ENCODE measurements at places on chromosomes 12 and 14.

DNA sequence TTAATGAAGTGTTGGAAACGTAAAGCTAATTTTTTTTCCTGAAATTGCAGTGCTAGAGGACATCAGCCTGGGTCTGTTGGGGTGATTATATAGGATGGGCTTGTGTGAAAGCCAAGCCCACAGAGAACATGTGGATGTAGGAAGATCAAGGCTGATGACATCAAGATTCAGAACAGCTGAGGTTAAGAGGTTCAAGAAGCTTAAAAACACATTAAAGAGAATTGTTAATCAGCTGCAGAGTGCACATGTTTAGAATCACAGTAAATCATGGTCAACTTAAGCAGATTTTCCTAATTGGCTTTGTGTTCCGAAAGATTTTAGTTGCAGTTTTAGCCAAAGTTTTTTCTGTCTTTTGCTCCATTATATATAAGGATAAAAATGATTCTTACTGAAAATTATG, 87.9 kb upstream of the PRICKLE1 start:
- no peak for DNase-seq

DNA sequence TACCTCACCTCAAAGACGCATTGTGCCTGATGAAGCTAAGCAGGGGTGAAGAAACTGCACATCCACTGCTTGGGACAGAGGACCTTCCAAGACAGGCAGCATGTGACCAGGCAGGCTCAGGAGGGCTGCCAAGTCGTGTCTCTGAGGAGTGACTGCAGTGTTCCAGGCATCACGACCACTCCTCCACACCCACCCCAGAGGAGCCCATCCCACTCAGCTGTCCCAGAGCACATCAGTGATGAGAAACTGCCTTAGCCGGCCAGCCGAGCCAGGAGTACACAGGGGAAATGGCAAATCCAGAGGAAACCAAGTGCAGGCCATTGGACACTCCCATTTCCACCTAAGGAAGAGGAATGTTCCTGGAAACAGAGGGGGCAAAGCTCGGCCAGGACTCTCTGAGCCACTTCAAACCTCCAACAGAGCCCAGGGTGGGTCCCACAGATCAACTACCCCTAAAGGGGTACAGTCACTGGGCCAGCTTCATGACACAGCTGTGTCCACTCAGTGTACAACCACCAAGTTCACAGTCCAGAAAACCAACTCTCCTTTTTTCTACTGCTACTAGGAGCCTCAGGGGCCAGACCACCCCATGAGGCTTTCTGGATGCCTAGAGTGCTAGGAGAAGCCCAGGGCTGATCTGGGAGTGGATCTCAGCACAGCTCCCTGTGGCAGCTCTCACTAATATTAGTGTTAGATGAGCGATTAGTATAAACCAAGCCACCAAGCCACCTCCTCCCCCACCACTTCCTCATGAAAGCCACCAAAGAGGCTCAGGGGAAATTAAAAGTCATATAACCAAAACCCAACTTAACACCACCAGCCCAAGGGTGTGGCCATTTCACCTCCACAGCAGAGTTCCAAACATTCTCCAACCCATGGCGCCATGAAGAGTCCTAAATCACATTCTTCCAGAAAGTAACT, 15.4 kb downstream of the PXN start:
- DNase-seq = no peak

- DNase-seq = no peak
These were observed 26.9 kb downstream of the ZFC3H1 start for GRCh38 chr12:71636704-71637115.

GRCh38 chr12:49287876-49288275, 7.1 kb upstream of the PRPH start:
- no peak for DNase-seq

DNA sequence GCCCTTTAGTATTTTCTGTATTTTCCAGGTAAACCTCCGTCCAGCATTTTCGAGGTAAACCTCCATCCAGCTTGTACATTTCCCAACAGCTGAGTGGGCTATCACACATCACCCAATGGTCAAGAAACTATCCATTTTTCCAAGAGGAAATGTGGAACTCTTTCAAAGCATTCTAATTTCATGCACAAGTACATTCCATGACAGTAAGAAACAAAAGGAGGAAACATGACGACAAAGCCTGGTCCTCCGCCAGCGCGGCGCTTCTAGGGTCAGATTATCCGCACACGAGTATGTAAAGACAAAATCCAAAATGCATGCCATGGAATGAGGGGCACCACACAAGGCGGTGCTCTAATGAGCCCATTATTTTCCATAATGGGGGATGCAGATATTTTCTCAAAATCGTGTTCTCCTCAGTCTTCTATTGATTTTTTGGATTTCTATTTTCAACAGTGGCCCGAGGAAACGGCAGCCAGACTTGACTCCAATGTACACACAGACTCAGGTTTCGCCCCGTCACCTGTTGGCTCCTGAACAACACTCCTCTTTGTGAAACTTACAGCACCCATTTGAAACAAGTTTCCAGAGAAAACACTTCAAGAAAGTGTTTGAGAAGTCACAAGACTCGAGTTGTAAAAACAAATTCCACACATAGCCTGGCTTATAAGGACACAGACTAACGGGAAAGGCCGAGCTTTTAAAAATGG, 107.4 kb downstream of the PRICKLE1 start:
- DNase-seq = peak; percentile 73

DNA sequence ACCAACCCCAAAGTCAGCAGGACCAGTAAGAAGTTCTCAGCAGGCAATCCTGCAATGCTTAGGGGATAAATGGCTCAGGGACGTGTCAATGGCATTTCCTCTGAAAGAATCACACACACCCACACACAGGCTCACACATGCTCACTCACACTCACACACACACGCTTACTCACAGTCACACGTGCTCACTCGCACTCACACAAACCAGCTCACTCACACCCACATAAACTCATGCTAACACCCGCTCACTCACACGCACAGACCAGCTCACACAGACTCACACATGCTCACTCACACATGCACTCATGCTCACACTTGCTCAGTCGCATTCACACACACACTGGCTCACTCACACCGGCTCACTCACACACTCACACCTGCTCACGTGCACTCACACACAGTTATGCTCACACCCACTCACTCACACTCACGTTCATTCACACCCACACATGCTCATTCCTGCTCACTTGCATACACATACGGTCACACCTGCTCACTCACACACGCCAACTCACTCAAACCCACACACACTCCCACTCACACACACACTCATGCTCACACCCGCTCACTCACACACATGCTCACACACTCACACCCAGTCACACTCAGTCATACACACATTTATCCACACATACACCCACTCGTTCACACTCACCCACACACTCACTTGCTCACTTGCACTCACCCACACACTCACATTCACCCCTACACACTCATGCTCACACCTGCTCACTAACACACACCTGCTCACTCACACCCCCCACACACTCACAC, 436.8 kb downstream of the BCL11B start:
- DNase-seq = no peak

- no peak for DNase-seq
These were observed 111.3 kb upstream of the SLC16A7 start for GRCh38 chr12:59484575-59484974.

DNA sequence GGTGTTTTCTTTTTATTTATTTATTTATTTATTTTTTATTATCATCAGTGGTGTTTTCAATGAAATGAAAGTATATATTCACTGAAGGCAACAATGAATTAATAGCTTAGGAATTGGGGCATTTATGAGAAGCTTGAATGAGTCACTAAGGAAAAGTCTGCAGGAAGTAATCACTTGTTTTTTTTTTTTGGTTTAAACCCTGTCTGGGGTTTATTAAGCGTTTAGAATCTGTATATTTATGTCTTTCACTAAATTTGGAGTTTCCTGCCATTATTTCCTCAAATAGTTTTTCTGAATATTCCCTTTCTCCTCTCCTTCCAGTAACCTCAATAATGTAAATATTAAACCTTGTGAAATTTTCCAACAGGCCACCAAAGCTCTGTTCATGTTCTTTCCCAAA, 85.5 kb downstream of the TESC start:
- no peak for DNase-seq

GRCh38 chr12:123267991-123268843, 3.4 kb downstream of the CDK2AP1 start:
- DNase-seq = peak; percentile 81

DNA sequence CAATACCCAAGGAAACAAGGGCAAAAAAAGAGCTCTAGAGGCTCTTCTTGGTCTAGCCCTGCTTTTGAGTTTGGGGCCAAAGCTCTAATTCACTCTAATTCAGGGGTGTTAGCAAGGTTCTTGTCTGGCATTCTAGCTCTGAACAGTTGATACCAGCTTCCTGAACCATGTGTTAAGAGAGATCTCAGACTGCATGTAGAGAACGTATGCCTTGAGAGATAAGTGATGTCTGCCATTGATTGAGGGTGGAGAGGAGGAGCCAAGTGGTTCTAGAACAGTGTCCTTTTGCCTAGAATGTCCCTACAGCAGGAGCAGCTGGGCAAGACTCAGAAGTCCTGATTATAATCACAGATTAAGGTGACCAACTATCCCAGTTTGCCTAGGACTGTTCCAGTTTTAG, 18.2 kb upstream of the POC1B start:
- no peak for DNase-seq

- peak; percentile 53 for DNase-seq
These were observed 4.0 kb upstream of the ZNF385A start for GRCh38 chr12:54388237-54389133.

DNA sequence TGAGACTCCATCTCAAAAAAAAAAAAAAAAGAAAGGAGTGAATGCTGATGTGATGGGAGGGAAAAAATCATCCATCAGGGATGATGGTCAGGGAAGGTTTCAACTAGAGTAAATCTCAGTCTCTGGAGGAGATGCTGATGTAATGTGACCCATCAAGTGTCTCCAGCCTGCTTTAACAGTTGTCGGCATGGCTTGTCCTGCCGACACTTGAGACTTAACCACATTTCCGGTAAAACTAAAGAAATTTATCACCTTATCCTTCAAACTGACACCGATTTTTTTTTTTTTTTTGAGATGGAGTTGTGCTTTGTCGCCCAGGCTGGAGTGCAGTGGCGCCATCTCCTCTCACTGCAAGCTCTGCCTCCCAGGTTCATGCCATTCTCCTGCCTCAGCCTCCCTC, 21.5 kb upstream of the ANAPC5 start:
- DNase-seq = no peak

DNA sequence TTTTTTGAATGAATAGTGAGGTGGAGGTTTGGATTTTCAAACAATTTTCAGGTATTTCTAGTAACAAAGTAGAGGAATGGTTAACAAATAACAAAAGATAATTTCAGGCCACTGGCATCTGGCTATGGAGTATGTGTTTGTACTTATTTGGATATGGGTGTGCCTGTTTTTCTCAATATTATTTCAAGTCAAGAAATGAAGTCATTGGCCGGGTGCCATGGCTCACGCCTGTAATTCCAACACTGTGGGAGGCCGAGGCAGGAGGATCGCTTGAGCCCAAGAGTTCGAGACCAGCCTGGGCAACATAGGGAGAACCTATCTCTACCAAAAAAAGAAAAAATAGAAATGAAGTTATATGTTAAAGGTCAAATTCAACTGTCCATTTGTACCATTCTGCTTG, 13.9 kb downstream of the SLC35E3 start:
- DNase-seq = no peak

DNA sequence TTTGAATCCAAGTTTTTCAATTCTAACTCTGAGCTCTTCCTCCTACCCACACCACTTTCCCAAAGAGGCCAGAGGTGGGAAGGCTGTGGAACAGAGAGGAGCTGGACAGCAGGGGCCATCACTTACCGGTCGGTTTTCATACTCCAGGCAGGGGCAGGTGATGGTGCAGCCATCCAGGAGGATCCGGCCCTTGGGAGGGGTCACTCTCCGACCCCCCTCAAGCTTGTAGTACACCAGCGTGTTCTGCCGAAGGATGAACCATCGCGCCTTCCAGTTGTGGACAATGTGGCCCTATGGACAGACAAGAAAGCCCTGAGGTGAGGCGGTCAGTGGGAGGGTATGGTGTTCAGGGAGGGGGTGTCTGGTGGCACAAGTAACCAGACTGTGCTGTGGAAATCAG, 14.4 kb downstream of the PLEK2 start:
- no peak for DNase-seq

GRCh38 chr12:11793921-11794710, 144.6 kb downstream of the ETV6 start:
- no peak for DNase-seq

DNA sequence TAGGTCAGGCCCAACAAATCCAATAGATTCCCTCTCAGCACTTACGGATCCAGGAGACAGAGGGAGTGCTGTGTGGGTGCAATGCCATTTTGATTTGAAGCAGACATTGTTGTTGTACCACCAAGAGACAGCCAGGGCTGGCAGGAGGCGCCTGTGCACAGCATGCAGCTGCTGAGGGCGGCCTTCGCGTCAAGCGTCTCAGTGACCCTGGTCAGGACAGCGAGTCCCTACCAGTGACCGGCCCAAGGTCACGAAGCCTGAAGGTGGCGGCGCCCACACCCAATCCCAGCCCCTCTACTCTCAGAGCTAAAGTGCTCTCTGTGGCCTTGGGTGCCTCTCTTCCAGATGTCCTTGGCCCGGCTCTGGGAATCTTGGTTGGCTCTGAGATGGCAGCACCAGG, 40.5 kb downstream of the PRMT8 start:
- DNase-seq = no peak

DNA sequence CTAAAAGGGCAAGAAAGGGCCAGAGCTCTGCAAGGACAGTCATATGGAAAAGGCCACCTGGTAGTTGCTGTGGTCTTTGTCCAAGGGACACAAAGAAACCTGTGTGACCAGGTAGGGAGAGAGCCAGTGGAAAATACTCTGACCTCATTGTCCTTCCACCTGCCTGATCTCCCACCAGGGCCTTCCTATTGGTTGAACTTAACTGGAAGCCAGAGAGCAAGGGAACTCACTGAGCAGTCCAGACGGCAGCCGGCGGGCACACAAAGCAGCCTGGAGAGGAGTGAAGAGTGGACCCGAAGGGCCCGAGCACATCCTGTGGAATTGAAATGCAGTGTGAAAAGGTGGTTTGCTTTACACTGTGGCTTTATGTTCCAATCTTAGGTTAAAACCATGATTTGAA, 120.7 kb downstream of the SLC25A21 start:
- no peak for DNase-seq

DNA sequence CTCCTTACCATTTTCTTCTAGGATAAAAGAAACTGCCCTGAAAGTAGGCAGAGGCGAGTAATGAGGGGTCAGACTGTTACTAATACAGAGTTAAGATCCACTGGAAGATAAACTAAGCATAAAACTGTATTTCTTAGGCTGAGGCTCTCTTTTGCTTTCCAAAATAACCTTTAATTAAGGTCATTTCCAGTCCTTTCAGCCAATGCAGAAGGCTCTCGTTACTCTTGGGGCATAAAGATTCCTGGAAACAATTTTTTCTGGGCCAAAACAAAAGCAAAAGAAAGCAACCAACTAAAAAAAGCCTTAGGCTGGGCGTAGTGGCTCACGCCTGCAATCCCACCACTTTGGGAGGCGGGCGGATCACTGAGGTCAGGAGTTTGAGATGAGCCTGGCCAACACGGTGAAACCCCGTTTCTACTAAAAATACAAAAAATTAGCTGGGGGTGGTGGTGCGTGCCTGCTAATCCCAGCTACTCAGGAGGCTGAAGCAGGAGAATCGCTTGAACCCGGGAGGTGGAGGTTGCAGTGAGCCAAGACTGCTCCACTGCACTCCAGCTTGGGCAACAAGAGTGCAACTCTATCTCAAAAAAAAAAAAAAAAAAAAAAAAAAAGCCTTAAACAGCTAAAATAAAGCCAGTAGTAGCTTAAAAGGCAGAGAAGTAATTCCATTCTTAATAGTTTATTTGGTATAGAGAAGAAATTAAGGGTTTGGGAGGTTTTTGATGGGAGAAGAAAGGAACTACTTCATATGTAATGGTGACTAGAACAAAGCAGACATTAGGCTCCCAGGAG, 68.9 kb upstream of the STAC3 start:
- no peak for DNase-seq

GRCh38 chr14:91956616-91957015, 9.1 kb upstream of the FBLN5 start:
- DNase-seq = no peak

All from left forelimb (tissue), 1 donor.